ENCODE measurements at places on chromosomes 12 and 14. TPM values are rescaled to one million over a fixed set of nuclear protein-coding genes. Genes with fewer than 3 reads are reported as not detected.

- DNase-seq: no peak
These were observed 82.8 kb downstream of the TNFAIP2 start for GRCh38 chr14:103206023-103206481.

- DNase-seq: no peak
These were observed 102.8 kb upstream of the BCAT1 start for GRCh38 chr12:25051656-25052195.

DNA sequence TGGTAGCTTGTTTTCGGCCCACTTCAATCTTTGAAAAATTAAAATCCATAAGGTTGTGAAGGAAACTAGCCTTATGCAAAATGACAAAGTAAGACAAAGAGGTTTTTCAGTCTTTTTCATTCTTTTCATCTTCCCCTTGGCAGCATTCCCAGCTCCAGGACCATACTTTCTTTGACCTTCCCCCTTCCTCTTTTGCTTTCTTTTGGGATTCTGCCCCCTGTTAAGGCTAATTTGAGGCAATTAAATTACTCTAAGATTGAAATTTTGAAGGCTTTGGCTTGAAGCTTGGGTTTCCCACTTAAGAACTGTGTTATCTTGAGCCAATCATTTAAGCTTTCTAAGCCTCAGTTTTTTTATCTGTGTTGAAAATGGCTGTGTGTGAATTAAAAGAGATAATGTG, 124.9 kb downstream of the DACT1 start:
- no peak for DNase-seq

GRCh38 chr12:21526721-21527345, 737 bp downstream of the SPX start:
- no peak for DNase-seq

- DNase-seq: no peak
These were observed 88.8 kb downstream of the SINHCAF start for GRCh38 chr12:31236998-31237637.

- no peak for DNase-seq
These were observed 3.1 kb downstream of the CCDC177 start for GRCh38 chr14:69571449-69572029.

DNA sequence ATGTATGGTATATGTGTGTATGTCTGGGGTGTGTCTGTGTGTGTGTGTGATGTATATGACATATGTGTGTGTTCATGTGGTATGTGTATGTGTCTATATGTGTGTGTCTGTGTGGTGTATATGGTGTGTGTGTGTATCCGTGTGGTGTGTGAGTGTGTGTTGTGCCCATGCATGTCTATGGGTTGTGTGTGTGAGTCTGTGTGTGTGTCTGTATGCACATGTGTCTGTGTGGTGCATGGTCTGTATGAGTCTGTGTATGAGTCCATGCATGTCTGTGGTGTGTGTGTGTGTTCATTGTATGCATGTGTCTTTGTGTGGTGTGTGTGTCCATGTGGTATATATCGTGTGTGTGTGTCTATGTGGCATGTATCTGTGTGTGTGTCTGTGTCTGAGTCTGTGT, 168.1 kb upstream of the GSC start:
- no peak for DNase-seq

- DNase-seq: no peak
These were observed 21.6 kb downstream of the TGFB3 start for GRCh38 chr14:75960231-75960630.

DNA sequence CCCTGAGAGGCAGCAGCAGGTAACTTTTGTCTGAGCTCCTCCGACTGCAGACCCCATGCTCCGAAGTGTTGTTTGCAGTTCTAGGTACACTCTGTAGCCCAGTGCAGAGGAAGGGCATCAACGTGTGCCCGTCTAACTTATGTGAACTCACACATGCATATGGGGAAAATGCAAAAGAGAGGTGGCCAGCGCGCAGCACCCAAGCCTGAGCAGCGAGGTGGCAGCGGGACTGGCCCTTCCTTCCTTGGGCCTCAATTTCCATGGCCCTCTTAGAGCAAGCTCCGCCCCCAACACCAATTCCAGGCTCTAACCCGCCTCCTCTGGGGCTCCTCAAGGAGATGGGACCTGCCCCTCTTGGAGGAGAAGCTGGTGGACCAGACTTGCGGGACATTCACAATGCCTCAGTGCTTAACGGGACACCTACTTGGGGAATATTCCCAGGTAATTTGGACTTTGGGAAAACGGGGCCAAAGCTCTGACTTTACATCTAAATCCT, 27.7 kb downstream of the GPR68 start:
- no peak for DNase-seq

GRCh38 chr12:25957793-25958427, 572 bp upstream of the RASSF8 start:
- DNase-seq: no peak

- no peak for DNase-seq
These were observed 233.2 kb downstream of the MDGA2 start for GRCh38 chr14:47442211-47442610.

DNA sequence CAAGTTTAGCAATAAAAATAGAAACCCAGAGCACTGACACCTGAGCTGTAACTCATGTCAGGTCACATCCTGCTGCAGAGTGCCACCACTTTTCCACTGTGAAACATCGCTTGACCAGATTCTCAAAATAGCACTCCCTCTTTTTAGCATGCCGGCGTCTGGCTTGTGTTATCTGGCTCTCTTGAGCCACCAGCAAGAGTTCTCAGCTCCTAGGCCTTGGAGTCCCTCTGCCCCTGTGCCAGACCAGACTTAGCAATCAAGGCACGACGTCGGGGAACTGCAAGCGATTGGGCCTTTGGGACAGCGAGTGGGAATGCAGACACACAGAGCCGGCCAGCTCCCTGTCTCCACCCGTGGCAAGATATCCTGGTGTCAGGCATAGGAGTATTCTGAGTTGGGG, 52.5 kb downstream of the SPIC start:
- DNase-seq: peak; percentile 59

DNA sequence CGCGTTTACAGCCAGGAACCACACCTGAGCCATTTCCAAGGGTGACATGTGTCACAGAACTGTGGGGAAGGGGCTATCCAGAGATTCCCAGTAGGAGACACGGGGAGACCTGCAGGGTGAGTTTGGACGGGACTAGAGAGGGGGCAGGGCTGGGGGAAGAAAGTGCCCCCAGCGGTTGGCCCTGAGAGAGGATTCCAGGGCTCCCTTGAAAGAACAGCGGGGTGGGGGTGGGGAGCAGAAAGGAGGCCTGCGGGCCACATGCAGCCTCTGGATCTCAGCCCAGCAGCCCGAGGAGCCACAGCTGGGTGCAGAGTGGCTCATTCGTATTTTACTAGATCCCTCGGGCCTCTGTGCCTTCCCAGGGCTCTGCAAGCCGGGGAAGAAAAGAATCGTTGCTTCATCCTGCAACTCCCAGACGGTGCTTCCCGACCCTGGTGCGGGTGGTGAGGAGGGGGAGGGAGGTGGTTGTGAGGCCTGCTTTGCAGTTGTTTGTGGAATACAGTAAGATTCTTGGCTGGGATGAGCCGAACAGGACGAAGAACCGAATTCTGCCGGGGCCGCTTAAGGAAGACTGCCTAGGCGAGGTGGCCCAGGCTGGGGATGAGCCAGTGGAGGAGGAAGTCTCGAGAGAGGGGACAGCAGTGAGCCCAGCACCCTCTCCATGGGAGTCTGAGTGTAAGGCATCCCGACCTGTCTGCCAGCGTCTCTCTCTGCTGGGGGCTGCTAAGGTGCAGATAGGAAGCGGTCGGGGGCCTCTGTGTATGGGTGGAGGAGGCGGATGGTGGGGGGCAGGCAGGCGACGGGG, 36.1 kb upstream of the ANKRD9 start:
- DNase-seq: peak; percentile 44

GRCh38 chr14:55388160-55388559, 23.5 kb downstream of the ATG14 start:
- no peak for DNase-seq

- DNase-seq: no peak
These were observed 68.5 kb downstream of the RNF34 start for GRCh38 chr12:121468499-121468801.

DNA sequence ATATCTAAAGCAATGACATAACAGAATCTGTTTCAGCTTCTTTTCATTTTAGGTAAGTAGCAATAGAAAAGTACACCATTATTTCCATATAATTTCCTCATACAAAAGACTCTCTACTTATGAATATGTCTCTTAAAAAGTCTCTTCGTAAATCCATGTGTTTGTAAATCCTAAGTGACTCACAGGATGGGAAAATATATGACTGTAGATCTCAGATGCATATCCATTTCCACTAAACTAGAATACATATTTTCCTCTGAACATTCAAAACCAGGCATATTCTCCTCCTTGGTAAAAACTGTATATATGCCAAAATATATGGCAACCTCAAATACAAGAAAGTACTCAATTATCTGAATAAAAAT, 93.6 kb downstream of the TXNDC16 start:
- no peak for DNase-seq

DNA sequence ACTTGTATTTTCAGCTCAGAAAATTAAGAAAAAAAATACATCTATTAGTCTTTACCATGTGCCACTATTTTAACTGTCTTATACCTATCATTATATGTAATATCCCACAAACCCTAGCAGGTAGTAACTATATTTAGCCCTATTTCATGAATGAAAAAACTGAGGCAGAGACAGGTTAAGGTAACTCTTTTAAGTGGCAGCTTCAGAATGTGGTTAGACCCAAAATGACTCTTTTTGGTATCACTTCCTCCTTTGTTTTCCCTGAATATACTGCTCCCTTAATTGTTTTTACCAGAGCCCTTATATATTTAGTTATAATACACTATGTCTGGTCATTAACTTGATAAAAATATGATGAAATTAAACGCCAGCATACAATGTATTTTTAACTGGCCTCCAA, 235.6 kb upstream of the RPL10L start:
- no peak for DNase-seq

- no peak for DNase-seq
These were observed 285.9 kb downstream of the BMP4 start for GRCh38 chr14:53670701-53671100.

DNA sequence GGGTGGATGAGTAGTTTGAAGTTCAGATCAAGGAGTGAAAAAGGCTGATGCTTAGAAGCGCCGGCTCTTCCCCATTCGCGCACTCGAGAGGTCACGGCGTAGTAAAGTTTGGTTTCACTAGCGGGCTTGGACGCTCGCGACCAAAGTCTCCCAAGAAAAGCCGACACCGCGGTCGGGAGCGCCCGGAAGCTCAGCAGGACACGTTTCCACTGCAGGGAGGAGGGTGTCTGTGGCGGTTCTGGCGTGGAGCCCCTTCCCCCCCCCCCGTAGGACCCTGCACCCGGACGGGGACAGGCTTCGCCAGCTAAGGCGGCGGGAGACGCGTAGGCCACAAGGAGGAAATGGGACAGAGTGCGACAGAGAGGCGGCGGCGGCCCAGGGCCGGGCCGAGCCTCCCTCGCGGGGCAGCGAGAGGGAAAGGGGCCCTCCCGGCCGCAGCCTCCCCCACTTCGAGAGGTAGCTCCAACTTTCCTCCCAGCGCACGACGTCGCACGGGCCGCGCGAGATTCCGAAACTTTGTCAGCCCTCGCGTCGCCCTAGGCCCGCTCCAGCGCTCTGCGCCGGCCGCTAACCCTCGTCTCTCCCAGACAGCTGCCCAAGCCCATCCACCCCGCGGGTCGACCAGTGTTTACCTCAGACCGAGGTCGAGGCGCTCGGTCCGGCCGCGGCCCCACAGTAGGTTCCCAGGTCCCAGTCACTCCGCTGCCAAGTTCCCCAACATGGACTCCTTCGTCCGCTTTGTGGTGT, 480 bp downstream of the SCAF11 start:
- DNase-seq: peak; percentile 81

GRCh38 chr12:54719691-54720090, 71.5 kb upstream of the DCD start:
- no peak for DNase-seq

DNA sequence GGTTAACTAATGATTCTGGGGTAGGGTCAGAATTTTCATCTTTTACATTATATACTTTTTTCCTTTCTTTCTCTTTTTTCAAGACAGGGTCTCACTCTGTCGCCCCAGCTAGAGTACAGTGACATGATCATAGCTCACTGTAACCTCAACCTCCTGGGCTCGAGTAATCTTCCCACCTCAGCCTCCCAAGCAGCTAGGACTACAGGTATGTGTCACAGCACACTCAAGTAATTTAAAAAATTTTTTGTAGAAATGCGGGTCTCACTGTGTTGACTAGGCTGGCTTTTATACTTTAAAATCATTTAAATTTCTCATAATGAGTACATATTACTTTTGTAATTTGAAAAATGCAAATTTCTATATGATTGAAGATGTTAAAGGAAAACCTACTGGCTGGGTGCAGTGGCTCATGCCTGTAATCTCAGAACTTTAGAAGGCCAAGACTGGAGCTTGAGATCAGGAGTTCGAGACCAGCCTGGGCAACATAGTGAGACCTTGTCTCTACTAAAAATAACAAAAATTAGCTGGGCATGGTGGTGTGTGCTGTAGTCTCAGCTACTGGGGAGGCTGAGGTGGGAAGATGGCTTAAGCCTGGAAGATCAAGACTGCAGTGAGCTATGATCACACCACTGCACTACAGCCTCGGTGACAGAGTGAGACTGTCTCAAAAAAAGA, 25.7 kb downstream of the R3HDM2 start:
- DNase-seq: no peak

DNA sequence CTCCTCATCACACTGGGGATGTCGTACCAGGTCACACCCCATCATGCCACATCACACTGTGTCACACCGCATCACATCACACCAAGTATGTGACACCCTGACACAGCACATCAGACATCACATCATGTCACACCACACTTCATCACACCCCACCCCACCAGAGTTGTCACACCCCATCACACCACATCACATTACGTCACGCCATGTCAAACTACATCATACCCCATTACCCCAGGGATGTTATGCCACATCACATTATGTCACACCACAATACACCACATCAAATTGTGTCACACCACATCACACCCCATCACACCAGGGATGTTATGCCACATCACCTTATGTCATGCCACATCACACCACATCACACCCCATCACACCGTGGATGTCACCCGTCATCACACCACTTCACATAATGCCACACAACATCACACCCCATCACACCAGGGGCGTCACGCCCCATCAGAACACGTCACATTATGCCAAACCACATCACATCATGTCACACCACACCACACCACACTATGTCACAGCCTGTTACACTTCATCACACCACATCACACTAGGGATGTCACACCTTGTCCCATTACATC, 133.6 kb downstream of the TMEM121 start:
- no peak for DNase-seq

The SDR9C7 gene
- not detected for total RNA-seq

The CFAP73 gene
- total RNA-seq: not detected

The ACAD10 gene
- 35.8 TPM for total RNA-seq

The MTRFR gene
- 9.6 TPM for total RNA-seq

The DENR gene
- 23.2 TPM for total RNA-seq

The MLXIP gene
- 30.2 TPM for total RNA-seq

The KIF21A gene
- total RNA-seq: 55.3 TPM

The ANO2 gene
- 16.1 TPM for total RNA-seq

The PRB2 gene
- total RNA-seq: not detected

The MYF6 gene
- total RNA-seq: not detected
